ENCODE measurements at places on chromosomes 7 and 10.

DNA sequence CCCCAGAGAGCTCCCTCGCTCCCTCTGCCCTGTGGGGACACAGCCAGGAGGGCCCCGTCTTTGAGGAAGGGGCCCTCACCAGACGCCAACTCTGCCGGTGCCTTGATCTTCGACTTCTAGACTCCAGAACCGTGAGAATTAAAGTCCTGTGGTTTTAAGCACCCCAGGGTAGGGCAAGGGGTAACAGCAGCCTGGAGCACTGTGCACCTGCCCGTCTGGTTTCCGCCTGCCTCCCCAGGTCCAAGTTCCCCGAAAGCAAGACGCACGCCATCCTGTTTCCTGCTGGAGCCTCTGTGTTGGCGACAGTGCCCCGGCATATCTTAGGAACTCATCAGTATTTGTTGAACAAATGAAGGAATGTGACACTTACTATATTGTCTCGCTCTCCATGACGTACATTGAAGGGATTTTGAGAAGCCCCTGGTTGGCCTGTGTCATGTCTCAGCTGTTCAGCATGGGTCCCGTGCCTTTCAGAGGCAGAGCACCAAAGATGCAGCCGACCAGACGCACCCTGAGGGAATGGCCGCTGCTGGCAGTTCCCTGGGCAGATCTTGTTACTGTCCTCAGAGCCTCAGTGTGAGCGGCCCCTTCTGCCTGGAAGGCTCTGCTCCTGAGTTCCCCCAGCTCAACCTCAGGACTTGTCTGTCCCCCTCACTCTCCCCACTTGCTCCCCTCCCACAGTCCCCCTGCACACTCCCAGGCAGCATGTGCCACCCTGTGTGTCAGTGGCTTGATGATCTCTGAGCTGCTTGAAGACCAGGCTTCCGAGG is 226.2 kb downstream of the TCERG1L start:
- DNase-seq, result no peak

- no peak for DNase-seq
These were observed 39.9 kb upstream of the FGL2 start for GRCh38 chr7:77239471-77239870.

- DNase-seq, result no peak
These were observed 24.8 kb upstream of the FFAR4 start for GRCh38 chr10:93541402-93542357.

DNA sequence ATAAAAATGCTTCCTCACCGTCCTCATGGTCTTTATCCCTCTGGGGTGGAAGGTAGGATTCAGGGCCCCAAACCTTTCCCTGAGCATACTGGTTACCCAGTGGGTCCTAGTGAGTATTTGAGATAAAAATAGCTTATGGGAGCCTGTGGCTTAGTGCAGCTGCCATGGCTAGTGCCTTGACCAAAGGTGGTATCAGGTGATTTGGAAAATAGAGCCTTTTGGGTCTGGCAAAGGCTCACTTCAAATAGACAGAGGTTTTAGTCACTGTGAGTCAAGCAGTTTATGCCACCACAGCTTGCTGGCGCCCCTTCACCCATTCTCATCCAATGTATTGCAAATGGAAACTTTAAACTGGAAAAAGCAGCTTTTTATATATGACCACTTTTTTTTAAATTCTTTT is 30.4 kb downstream of the PLAU start:
- DNase-seq, result no peak

GRCh38 chr10:74176380-74177139 is 25.5 kb downstream of the ADK start:
- DNase-seq, result peak; percentile 92

DNA sequence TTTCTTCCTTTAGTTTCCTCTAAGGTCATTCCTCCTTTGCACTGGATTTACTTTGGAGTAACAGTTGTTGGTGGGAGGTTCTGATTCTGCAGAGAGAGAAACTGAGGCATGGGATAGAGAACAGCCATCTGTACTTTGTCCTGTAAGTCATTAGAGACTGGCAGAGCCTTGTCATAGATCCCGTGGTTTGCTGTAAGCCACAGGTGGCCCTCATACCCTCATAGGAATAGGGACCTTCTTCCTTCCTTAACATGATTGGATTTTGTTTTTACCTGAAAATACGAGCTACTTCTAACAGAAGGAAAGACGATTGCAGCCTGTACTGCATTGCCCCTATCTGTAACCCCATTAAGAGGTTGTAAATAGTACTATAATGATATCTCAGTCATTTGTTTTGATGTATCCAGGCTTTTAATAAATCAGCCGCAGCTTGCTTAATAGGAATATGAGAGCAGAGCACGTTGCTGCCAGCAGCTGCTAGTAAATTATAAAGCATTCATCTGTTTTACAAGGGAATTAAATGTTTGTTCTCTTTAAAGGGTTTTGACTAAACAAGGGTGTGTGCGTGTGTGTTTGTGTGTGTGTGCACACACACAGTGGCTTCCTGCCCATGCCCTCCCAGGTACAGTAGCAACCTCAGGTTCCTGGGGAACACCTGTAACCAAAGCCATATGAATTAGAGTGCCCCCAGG is 249.8 kb downstream of the AUTS2 start:
- no peak for DNase-seq

GRCh38 chr7:69196593-69196992 is 401.7 kb upstream of the AUTS2 start:
- no peak for DNase-seq

- no peak for DNase-seq
These were observed 45.1 kb downstream of the CYTH3 start for GRCh38 chr7:6227294-6227846.

- DNase-seq, result no peak
These were observed 99.3 kb downstream of the ARHGAP22 start for GRCh38 chr10:48505394-48506112.

GRCh38 chr7:98922392-98923187 is 44.3 kb downstream of the TRRAP start:
- DNase-seq, result no peak

- DNase-seq, result no peak
These were observed 7.2 kb downstream of the SFTPD start for GRCh38 chr10:79941585-79942210.

DNA sequence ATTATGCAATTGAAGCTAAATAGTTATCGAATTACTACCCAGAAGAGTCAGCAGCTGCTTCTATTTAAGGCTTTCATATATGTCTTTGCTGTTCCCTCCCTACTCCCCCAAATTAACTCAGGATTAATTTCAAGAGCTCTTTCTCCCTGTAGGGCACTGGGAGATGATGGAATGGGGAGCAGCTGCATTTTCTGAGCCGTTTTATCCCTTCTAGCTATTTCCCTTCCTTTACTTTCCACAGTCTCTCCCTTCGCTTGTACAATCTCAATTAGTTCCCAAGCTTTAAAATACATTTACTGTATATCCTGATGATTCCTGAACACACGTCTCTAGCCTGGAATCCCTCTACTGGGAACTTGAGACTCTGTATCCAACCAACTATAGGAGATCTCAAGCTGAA is 19.8 kb upstream of the TSPAN12 start:
- no peak for DNase-seq

DNA sequence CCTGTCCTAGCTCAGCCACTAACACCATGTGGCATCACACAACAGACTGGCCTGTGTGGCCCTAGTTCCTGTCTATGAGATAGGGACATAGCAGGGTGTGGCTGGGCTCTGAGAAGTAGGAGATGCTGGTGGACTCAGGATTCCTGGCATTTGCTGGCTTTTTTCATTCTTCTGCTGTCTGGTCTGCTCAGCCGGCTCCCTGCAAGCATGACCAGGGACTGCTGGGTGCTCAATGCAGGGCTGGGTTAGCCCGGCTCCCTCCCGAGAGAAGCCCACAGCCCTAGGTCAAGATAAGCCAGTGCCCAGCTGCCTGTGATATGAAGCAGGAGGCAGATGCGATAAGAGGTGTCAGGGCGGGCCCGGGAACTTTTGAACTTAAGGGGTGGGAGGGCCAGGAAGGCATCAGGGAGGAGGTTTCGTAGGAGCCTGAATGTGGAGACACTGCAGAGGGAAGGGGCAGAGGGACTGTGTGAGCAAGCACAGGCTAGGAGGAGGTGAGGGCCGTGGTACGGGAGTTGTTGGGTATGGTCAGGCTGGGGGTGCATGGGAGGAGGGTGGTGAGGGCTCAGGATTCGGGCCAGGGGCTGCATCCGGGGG is 3.5 kb downstream of the AQP1 start:
- no peak for DNase-seq

DNA sequence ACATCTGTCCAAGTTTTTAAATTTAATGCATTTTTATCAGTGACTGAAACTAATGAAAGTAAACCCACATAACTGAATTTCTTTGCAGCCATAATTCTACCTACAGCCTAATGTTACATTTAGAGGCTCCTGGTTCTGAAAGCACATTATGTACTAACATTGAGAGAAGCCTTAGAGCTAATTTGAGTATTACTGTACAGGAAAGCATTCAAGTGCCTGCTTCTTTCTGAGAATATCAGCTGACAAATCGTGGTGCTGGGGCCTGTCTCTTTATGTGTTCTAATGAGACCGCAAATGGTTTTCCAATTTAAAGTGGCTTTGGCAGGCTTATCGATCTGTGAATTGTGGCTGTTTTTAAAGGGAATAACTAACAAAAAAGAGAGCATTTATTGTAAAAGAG is 32.3 kb upstream of the DGKB start:
- no peak for DNase-seq

DNA sequence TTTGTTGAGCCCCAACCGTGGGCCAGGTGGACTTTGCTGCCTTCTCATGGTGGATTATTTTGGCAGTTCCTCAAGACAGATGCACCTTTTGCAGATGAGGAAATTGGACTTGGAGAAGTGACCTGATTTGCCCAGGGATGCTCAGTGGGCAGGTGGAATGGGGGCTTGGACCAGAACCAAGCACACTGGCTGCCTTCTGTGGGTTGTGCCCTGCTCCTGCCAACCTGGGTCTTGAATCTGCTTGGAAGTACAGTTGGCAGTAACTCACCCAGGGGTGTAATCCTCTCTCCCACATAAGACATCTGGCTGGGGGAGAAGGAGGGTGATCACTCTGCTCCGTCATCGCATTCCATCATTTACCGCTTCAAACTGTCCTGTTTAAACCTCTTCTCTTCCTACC is 110.5 kb upstream of the GPR26 start:
- DNase-seq, result no peak

GRCh38 chr10:124288928-124289850 is 129.5 kb downstream of the OAT start:
- no peak for DNase-seq

- DNase-seq, result no peak
These were observed 137.7 kb downstream of the LRRC4 start for GRCh38 chr7:127893547-127893946.

DNA sequence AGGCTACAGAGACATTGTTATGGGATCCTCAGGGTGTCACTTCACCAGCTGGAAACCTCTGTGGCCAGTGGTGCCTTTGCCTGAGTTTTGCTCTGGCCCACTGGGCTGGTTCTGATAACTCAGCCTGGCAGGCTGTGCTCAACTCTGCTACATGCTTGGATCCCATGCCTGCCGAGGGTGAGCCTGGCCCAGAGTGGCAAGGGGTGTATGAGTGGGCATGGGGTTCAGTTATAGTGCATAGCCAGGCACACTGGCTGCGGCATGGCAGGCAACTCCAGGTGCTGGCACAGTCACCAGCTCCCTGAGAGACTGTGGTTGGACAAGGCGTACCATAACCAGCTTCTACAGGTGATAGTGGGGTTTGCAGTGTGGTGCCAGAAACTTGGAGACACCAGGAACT is 107.0 kb upstream of the PCDH15 start:
- DNase-seq, result no peak

DNA sequence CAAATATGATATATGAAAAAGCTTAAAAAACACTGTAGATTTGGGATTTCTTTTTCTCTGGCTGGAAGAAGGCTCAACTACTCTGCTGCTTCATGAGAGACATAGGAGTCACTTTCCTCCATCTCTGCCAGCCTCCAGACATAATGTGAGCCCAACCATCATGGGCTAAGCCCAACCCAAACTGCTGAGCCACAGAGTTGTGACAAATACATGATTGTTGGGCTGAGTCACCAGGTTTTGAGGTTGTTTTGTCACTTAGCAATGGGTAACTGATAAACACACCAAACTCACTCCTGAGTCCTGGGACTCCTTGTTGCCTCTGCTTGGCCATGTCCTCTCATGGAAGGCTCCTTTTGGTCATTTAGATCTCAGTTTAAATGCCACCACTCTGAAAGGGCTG is 381.8 kb upstream of the FZD8 start:
- no peak for DNase-seq

GRCh38 chr10:5788969-5789368 is 24.3 kb downstream of the GDI2 start:
- DNase-seq, result no peak

DNA sequence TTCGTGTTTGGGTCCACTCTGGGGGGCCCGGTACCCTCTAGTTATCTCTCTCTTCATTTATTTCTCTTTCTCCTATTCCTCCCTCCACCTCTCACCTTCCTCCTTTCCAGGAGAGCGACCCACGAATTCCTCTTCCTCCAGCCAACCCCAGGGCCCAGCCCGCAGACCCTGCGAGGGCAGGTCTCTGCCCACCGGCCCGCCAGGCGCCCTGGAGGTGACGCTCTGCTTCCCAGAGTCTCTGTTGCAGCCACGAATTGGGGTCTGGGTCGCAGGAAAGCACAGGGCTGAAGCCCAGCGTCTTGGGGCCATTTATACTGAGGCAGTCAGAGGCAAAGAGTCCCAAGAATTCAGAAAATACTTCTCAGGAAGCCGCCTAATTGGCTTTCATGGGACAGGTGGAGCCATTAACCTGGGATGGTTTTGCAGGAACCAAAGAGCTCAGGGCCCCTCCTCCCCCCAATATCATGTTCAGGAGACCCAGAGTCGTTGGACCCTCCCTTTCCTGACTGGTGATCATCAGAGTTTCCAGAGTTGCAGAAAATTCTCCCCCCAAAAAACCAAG is 2.7 kb upstream of the EN2 start:
- DNase-seq, result no peak

DNA sequence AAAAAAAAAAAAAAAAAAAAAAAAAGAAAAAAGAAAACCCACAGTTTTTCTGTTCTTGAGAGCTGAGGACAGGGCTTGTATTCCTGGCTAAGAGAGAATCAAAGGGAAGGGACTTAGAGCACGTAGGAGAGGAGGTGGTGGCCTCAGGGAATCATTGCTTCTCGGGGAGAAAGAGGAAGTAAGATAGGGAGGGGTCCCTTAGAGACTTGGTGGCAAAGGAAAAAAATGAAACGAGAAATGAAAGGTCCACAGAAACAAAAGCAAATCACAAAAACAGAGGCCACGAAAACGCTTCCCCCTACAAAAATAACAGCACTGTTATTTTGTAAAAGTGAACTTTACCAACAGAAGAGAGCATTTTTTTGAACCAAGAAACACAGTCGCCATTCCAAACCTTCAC is 323.1 kb upstream of the GALNT17 start:
- DNase-seq, result no peak

DNA sequence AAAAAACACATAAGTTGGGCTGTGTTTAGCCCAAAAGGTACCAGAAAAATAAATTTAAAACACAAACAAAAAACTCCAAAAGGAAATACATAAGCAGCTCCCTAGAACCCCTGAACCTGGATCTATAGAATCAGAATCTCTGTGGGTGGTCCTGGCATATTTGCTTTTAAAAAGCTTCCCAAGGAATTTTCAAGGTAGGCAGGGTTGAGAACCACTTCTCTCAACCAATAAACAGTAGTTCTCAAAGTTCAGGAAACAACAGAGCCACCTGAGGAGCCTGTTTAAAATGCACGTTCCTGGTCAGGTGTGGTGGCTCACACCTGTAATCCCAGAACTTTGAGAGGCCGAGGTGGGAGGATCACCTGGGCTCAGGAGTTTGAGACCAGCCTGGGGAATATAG is 12.5 kb downstream of the ATXN7L1 start:
- DNase-seq, result no peak
